AML-193 (cell line): ENCODE measurements at places on chromosomes 3 and 15.
A peak's percentile ranks its signal among the peaks of the same experiment; 100 is the strongest.

GRCh38 chr3:13018043-13018451 lies 55.2 kb downstream of the IQSEC1 start:
- no peak for DNase-seq

- DNase-seq, result no peak
Measured at GRCh38 chr15:23787346-23788105, 100.4 kb upstream of the NDN start.

DNA sequence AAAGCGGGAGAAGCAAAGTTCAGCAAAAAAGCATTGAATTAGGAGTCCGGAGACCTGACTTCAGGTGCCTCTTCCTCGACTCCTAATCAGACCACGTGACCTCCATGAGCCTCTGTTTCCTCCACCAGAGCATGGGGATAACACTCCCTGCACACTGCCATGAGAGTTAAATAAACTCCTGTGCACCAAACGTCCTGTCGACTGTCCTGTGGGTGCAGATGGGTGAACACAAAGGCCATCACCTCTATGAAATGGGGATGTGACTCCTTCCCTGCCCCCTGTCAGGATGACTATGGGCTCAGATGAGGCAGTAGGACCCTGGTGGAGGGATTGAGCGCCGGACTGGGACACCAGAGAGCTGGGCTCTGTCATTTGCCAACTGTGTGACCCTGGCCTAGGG lies 13.5 kb upstream of the TSPAN3 start:
- DNase-seq, result no peak

DNA sequence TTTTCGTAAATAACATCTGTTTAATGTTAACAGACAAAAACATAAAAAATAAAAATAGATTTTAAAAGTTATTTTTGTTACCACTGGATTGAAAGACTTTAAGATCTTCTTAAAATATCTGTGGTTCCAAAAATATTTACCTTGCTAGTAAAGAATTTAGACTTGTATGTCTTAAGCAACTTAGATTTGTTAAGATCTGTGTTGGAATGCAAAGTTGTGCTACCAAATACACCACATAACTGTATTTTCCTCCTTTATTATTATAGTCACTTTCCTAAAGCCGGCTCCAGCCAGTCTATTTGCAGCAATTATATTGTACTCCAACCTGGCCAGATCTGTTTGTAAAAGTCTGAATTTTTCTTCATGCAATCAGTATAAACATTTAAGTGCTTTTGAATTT lies 63.7 kb downstream of the SPRED1 start:
- no peak for DNase-seq

DNA sequence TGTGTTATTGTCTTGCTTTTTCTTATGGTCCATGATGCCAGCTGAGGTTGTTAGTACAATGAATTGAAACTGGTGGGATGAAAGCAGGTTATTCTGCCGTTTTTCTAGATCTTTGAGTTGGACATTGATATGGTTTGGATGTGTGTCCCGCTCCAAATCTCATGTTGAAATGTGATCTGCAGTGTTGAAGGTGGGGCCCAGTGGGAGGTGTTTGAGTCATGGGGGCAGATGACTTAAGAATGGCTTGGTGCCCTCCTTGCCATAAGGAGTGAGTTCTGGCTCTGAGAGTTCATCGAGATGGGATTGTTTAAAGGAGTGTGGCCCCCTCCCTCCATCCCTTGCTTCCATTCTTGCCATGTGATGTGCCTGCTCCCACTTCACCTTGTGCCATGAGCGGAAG lies 80.3 kb upstream of the PIAS1 start:
- no peak for DNase-seq

DNA sequence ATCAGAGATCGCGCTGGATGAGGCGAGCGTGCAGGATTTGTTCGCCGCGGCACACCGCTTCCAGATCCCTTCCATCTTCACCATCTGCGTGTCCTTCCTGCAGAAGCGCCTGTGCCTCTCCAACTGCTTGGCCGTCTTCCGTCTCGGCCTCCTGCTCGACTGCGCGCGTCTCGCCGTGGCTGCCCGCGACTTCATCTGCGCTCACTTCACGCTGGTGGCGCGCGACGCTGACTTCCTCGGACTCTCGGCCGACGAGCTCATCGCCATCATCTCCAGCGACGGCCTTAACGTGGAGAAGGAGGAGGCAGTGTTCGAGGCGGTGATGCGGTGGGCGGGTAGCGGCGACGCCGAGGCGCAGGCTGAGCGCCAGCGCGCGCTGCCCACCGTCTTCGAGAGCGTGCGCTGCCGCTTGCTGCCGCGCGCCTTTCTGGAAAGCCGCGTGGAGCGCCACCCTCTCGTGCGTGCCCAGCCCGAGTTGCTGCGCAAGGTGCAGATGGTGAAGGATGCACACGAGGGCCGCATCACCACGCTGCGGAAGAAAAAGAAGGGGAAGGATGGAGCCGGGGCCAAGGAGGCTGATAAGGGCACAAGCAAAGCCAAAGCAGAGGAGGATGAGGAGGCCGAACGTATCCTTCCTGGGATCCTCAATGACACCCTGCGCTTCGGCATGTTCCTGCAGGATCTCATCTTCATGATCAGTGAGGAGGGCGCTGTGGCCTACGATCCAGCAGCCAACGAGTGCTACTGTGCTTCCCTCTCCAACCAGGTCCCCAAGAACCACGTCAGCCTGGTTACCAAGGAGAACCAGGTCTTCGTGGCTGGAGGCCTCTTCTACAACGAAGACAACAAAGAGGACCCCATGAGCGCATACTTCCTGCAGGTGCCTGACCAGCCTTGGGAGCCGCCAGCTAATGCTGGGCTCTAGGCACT lies 819 bp downstream of the KLHL40 start:
- DNase-seq, result no peak

GRCh38 chr15:69743091-69743490 lies 290.5 kb downstream of the RPLP1 start:
- no peak for DNase-seq

GRCh38 chr3:107579371-107579770 lies 56.6 kb downstream of the BBX start:
- DNase-seq, result no peak

DNA sequence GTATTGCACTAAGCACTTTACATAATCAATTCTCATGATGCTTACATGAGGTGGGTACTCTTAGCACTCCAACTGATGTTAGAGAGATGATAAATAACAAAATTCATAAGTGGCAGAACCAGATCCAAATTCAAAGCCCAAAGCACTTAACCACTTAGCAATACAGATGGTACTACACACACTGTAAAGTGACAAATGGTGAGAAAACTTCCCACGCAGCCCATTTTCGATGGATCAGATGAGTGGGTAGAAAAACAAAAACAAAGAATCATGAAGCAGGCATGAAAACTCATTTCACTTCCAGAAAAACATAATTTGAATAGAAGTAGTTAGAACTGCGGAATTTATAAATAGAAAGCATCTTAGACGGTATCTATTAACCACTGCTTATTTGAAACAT lies 66.2 kb downstream of the FRMD4B start:
- DNase-seq, result no peak

DNA sequence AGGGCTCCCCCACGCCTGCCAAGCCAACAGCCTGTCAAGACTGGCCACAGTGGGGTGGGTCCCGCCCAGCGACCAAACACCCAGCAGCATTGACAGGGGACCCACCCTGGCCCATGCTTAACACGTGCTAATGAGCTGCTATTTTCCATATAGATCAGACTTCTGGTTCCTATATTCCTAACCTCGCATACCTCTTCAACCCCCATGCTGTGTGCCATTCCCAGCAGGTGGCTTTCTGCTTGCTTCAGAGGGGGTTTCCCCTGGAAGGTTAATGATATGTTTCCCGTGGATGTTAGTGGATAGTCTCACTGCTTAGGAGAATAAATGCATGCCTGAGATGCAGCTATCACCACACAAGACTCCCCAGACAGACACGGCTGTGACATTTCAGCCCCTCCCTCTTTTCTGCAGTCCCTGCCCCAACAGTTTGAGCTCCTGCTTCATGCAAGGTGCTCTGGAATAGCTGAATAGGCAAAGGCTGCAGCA lies 37.9 kb upstream of the MGLL start:
- no peak for DNase-seq

DNA sequence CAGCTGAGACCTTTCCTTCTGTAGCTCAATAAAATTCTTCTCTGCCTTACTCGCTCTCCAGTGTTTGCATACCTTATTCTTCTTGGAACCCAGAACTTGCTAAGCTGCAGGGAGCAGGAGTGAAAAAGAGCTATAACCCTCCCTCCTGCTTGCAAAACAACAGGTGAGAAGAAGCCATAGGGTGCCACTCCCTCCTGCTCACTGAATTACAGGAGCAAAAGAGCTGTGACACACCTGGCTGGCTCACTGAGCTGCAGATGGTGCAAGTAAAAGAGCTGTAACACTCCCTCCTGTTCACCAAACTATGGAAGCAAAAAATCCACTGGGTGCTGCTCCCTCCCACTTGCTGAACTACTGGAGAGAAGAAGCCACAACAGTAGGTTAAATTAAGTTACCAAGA lies 44.2 kb upstream of the C2CD4B start:
- no peak for DNase-seq

DNA sequence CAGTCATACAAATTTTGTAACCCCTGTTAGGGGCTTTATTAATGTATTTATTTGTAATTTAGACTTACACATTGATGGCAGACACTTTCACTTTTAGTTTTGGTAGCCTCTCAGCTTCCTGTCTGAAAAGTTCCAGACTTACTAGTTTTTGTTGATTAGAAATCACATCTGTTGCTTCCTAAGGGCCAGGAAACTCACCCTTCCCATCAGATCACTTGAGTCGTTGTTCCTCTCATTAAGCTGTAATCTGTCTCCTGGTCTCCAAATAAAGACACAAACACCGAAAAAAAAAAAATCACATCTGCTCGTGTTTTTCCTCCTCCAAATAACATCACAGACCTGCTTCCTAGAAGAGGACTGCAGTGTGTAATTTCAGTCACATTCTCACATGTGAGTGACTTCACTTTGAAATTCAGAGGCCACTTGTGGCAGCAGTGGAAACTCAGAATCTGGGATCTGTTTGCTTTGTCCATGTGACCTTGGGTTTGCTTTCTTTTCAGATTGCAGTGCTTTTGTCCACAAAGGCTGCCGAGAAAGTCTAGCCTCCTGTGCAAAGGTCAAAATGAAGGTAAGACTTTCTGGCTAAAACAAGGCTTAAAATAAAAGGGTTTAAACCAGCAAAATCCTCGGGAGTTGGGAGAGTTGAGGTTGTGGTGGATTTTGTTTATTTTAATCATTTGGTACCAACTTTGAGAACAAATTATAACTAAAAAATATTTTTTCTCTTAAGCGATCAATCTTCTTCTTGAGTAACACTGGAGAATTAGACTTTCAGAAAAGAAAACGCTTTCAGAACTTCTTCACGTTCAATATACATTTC lies 87.0 kb downstream of the KLHL25 start:
- no peak for DNase-seq

- DNase-seq, result no peak
Measured at GRCh38 chr15:84863565-84864443, 20.7 kb upstream of the SLC28A1 start.

DNA sequence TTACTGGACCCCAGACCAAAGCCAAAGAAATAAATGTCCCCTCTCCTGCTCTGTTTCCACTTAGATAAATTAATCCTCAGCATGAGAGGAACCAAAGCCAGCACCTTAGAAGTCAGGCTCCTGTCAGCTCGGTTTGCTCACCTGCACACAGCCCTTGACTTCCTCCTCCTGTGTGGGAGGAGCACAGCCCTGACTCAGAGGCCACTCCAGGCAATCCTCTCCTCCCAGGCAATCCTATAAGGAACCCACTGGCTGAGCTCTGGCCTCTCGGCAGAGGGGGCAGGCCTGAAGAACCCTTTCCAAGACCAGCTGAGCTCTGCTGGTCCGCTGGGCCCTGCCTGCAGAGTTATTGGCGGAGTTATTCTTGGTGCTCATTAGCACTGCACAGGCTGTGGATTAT lies 30.8 kb downstream of the LIPC start:
- no peak for DNase-seq

DNA sequence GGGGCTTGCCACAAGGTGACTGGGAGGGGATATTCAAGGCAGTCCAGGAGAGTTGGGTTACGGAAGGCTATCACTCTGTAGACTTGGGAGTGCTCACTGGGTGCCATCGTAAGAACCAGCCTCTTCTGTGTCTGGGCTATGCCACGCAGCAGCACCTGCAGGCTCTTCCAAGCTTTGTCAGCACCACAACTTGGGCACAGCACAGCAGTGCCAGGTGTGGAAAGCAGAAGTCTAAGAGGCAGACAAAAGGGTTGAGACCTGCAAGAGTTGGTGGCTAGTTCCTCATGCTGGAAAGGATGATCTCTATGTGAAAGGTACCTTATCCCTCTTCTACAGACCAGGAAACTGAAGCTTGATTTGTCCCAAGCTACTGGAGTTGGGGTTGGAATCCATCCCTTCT lies 15.8 kb downstream of the CX3CR1 start:
- peak; percentile 19 for DNase-seq

DNA sequence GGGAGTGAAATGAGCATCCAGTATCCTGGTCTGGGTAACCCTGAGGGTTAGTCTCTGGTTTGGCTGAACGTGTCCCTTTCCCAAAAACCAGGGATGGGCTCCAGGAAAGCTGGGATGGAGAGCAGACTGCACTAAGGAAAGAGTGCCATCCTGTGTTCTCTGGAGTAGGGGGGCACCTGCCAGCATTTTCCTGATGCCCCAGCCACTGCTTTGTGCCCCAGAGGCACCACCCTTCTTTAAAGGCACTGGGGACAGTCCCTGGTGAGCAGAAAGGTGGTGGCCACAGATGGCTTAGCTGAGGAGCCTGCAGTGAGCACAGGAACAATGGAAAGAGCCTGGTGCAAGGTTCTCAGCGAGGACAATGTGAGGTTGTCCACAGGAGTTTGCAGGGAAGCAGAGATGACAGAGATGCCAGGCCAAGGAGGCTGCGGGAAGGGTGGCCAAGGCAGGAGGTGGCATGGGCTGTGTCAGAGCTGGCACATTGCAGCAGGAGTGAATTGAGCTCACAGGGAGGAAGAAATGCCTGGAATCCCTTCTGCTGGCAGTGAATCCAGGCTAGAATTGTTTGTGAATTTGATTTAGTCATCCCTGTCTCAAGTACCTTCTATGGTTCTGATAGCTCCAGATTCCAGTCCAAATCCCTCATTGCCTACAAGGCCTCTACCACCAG lies 39.9 kb downstream of the AMOTL2 start:
- no peak for DNase-seq

DNA sequence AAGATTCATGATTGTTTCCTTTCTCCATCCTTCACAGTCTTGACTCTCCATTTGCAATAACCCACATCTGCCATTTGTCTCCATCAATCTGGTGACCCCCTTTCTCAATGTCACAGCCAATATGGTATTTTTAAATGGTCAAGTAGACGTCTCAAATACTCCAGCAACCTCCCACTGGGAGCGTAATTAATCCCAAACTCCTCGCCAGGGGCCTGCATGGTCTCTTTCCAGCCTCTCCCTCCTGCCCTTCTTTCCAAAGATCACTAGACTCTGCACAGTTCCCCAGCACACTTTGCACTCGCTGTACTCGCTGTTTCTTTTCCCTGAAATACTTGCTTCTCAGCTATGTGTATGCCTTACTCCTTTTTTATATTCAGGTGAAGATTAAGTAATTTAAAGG lies 115.3 kb downstream of the PLCH1 start:
- DNase-seq, result no peak

GRCh38 chr3:149999421-149999820 lies 28.7 kb upstream of the PFN2 start:
- no peak for DNase-seq
